ENCODE measurements at places on chromosomes 7 and 10. TPM values are rescaled to one million over a fixed set of nuclear protein-coding genes. Genes with fewer than 3 reads are reported as not detected.
A peak's percentile ranks its signal among the peaks of the same experiment; 100 is the strongest.

DNA sequence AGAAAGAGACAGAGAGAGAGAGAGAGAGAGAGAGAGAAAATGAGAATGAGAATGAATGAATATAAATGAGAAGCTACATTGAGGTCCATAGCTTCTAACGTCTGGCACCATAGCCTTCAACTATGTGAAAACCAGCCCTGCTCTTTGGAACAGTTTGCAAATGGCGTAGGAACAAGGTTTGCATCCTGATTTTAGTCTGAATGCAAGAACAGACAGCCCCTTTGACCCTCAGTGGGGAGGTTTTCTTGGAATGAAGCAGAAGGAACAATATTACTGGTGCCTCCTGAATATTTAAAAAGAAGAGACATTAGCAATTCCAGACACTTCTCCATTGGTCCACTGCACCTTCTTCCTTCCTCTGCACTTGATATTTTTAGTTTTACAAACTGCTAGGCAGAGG lies 23.0 kb downstream of the LHPP start:
- H3K4me1 ChIP-seq = no peaks in the 10 kb centered on the region
- no peak for DNase-seq
- H3K36me3 ChIP-seq = no peaks in the 10 kb centered on the region
- H3K4me3 ChIP-seq = no peak overlapping the region

- no peaks in the 10 kb centered on the region for H3K27me3 ChIP-seq
- H3K27ac ChIP-seq = no peak overlapping the region
- H3K4me3 ChIP-seq = no peak overlapping the region
- no peak for DNase-seq
These were observed 7.8 kb upstream of the HERC4 start for GRCh38 chr10:68082872-68083271.

GRCh38 chr7:158676171-158676840 lies 28.3 kb downstream of the NCAPG2 start:
- H3K27ac ChIP-seq = no peak overlapping the region
- no peak overlapping the region for H3K4me3 ChIP-seq
- peaks cover 16% of the 10 kb centered on the region for H3K36me3 ChIP-seq
- H3K27me3 ChIP-seq = no peaks in the 10 kb centered on the region
- no peak for DNase-seq

DNA sequence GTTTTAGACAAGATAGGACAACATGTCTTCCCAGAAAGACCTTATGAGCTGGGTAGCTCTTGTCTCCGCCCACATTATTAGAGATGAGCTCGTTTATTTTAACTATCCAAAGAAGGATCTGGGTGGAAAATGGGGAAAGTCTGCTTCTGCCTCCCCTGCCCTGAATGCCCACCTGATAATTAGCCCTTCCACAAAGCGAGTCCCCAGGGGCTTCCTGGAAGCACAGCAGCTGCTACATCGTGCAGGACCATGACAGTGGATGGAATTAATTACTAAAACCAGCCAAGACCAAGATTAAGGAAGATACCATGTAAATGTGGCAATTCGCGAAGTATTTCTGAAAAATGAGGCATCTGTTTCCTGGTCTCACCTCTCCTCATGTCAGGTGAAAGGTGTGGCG lies 374.4 kb downstream of the PAXIP1 start:
- no peaks in the 10 kb centered on the region for H3K27me3 ChIP-seq
- no peak for DNase-seq
- no peak overlapping the region for H3K4me3 ChIP-seq
- H3K36me3 ChIP-seq = no peaks in the 10 kb centered on the region

- no peak overlapping the region for H3K27ac ChIP-seq
- no peaks in the 10 kb centered on the region for H3K4me1 ChIP-seq
- no peak overlapping the region for H3K4me3 ChIP-seq
- no peaks in the 10 kb centered on the region for H3K36me3 ChIP-seq
- no peaks in the 10 kb centered on the region for H3K27me3 ChIP-seq
These were observed 192.6 kb upstream of the CCDC6 start for GRCh38 chr10:60098677-60099601.

GRCh38 chr10:106181501-106181900 lies 983.0 kb downstream of the SORCS1 start:
- DNase-seq = no peak
- no peaks in the 10 kb centered on the region for H3K4me1 ChIP-seq
- no peak overlapping the region for H3K4me3 ChIP-seq
- no peaks in the 10 kb centered on the region for H3K27me3 ChIP-seq

Gene ABCB4
- 0.50 TPM for total RNA-seq

Gene CUBN
- total RNA-seq = 1.5 TPM

Gene ZPBP
- not detected for total RNA-seq

DNA sequence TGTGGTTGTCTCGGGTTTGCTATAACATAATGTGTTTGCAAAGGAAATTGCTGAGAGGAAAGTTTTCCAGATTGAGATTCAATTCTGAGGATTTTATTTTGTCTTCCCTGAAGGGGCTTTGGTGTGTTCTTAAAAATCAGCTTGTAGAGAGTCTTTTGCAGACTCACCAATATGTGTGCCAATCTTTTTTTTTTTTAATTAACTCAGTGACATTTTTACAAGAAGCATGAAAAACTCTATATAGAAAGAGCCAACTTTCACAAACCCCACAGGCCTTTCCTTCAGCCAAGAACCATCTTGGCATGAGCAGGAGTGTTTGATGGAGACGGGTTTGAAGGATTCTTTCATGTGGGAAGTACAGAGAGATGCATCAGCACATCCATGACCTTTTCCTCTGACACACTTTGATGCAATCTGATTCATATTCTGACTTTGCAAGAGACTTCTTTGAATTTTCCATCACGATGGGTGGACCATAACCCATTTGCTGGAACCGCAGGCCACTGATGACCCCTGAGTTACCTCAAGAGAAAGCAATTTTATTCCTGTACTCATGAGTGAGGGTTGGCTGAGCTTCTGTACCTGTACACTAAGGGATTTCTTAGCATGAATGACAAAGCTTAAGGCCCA lies 892.6 kb downstream of the XPNPEP1 start:
- no peak for DNase-seq
- H3K4me1 ChIP-seq = peaks cover 15% of the 10 kb centered on the region
- H3K27ac ChIP-seq = peak overlapping the region; percentile 65
- no peaks in the 10 kb centered on the region for H3K36me3 ChIP-seq

Gene GPER1
- total RNA-seq = 1.2 TPM

Gene CHST3
- total RNA-seq = 9.1 TPM

All from neural progenitor cell (in vitro differentiated cells).